Right lobe of liver (tissue), 6 donors: ENCODE measurements at places on chromosomes 5 and 9. TPM values are rescaled to one million over a fixed set of nuclear protein-coding genes. Genes with fewer than 3 reads are reported as not detected.

GRCh38 chr9:79661279-79661678, 89.5 kb downstream of the TLE4 start:
- no peaks in the 10 kb centered on the region for H3K4me1 ChIP-seq
- H3K36me3 ChIP-seq = no peaks in the 10 kb centered on the region
- no peaks in the 10 kb centered on the region for H3K27me3 ChIP-seq
- H3K27ac ChIP-seq = no peak overlapping the region

GRCh38 chr9:5205071-5205470, 19.6 kb upstream of the INSL6 start:
- no peaks in the 10 kb centered on the region for H3K36me3 ChIP-seq
- DNase-seq = no peak
- no peak overlapping the region for H3K4me3 ChIP-seq
- H3K27ac ChIP-seq = no peak overlapping the region
- no peaks in the 10 kb centered on the region for H3K4me1 ChIP-seq

GRCh38 chr5:135205632-135206349, 171.8 kb upstream of the PITX1 start:
- no peak overlapping the region for H3K4me3 ChIP-seq
- no peak overlapping the region for H3K27ac ChIP-seq
- H3K4me1 ChIP-seq = no peaks in the 10 kb centered on the region
- no peak for DNase-seq

SYK gene
- 3.6 TPM for total RNA-seq

GRCh38 chr9:86408121-86408520, 53.9 kb upstream of the TUT7 start:
- H3K4me3 ChIP-seq = no peak overlapping the region
- no peak overlapping the region for H3K27ac ChIP-seq
- no peaks in the 10 kb centered on the region for H3K27me3 ChIP-seq
- H3K36me3 ChIP-seq = no peaks in the 10 kb centered on the region
- no peak for DNase-seq

DNA sequence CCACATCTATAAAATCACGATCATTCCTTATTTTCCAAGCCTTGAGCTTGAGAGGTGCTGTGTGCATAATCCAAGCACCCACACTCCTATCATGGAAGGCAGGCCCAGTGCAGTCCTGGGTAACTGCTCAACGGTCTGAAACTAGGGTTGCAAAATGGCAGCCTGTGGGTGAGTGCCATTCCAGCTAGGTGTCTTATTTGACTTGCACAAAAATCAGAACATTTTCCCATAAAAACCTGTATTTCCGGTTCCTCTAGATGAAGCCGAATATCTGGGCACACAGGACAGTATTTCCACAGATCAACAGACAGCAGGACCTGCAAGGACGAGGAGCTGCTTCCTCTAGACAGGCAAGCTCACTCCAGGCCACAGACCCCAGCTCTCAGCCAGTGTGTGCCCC, 588.8 kb downstream of the BNC2 start:
- H3K27ac ChIP-seq = no peak overlapping the region
- no peak overlapping the region for H3K4me3 ChIP-seq
- no peaks in the 10 kb centered on the region for H3K27me3 ChIP-seq
- H3K4me1 ChIP-seq = no peaks in the 10 kb centered on the region

- no peaks in the 10 kb centered on the region for H3K36me3 ChIP-seq
- no peaks in the 10 kb centered on the region for H3K4me1 ChIP-seq
- no peak for DNase-seq
- no peak overlapping the region for H3K27ac ChIP-seq
- H3K4me3 ChIP-seq = no peak overlapping the region
- H3K27me3 ChIP-seq = no peaks in the 10 kb centered on the region
Measured at GRCh38 chr9:18618862-18619261, 144.9 kb downstream of the ADAMTSL1 start.

SNX2 gene
- total RNA-seq = 39.0 TPM

- DNase-seq = no peak
- no peaks in the 10 kb centered on the region for H3K4me1 ChIP-seq
- no peaks in the 10 kb centered on the region for H3K36me3 ChIP-seq
- no peak overlapping the region for H3K4me3 ChIP-seq
Measured at GRCh38 chr9:119284587-119285337, 84.5 kb downstream of the BRINP1 start.

- no peaks in the 10 kb centered on the region for H3K27me3 ChIP-seq
- H3K36me3 ChIP-seq = no peaks in the 10 kb centered on the region
- H3K4me1 ChIP-seq = no peaks in the 10 kb centered on the region
- H3K4me3 ChIP-seq = no peak overlapping the region
- H3K27ac ChIP-seq = no peak overlapping the region
- DNase-seq = no peak
Measured at GRCh38 chr5:168796593-168797580, 217.7 kb upstream of the PANK3 start.

ARRDC1 gene
- total RNA-seq = 19.1 TPM

DNA sequence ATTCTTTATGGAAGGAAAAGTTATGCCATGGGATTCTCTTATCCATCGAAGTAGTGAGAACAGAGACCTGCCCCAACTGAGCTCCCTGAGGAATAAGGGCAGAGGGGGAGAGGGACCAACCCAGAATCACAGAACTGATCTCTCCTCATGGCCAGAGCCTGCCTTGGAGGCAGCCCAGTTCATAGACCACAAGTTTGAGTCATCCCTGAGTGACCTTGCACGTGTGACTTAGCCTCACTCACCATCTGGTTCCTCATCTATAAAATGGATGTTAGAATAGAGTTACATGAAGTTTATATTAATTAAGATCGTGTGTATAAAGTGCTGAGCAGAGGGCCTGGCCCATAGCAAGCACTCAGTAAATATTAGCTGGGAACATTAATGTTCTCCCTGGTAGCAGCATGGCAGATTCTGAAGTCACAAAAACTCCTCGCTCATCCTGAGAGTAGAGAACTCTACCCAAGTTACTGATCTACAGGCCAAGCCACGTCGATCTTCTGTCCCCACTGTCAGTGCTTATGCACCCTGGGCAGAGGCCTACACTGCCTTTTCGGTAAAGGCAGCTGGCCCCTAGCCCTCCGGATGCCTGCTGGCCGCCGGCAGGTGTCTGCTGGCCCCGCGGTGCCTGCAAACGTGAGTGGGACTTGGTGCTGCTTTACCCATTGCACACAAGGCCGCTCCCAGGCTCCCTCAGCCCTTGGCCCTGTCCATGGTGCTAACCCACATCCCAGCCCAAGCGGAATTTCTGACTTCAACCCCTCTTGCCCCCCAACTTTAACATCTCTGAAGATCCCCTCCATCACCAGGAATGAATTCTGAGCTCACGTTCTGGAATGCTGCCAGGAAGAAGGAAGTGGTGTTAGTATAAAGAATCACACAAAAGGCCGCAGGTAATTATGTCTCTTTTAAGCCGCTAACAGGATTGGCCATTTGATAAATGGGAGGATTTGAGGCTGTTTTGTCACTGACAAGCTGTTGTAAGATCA, 61.1 kb upstream of the ARAP3 start:
- H3K27me3 ChIP-seq = no peaks in the 10 kb centered on the region
- DNase-seq = no peak
- H3K27ac ChIP-seq = no peak overlapping the region
- no peak overlapping the region for H3K4me3 ChIP-seq
- H3K36me3 ChIP-seq = no peaks in the 10 kb centered on the region

DNA sequence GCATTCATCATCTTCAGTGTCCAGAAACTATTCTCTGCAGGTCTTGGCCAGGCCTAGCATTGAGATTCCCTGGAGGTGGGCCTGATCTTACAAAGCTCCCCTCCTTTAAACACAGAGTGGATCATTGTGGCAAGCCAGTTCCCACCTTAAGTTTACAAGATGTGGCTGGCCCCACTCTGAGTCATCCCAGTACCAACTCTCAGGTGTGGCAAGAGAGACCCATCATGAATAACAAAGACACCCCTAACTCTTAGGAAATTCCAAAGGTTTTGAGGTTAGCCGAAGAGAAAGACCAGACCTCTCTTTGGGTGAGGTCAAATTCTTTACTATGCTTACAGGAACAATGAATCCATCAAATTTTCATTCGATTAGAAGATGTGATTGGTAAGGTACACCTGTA, 78.2 kb downstream of the RFK start:
- H3K4me1 ChIP-seq = no peaks in the 10 kb centered on the region
- DNase-seq = no peak
- H3K36me3 ChIP-seq = no peaks in the 10 kb centered on the region
- no peaks in the 10 kb centered on the region for H3K27me3 ChIP-seq
- no peak overlapping the region for H3K4me3 ChIP-seq

GRCh38 chr9:130234340-130235260, 31.0 kb upstream of the HMCN2 start:
- no peaks in the 10 kb centered on the region for H3K36me3 ChIP-seq
- no peaks in the 10 kb centered on the region for H3K4me1 ChIP-seq
- no peaks in the 10 kb centered on the region for H3K27me3 ChIP-seq
- H3K27ac ChIP-seq = no peak overlapping the region
- no peak for DNase-seq
- H3K4me3 ChIP-seq = no peak overlapping the region

- peaks cover 25% of the 10 kb centered on the region for H3K27me3 ChIP-seq
- H3K4me1 ChIP-seq = no peaks in the 10 kb centered on the region
- H3K36me3 ChIP-seq = no peaks in the 10 kb centered on the region
- no peak overlapping the region for H3K4me3 ChIP-seq
Measured at GRCh38 chr9:116152390-116152789, 1.2 kb upstream of the PAPPA start.

DNA sequence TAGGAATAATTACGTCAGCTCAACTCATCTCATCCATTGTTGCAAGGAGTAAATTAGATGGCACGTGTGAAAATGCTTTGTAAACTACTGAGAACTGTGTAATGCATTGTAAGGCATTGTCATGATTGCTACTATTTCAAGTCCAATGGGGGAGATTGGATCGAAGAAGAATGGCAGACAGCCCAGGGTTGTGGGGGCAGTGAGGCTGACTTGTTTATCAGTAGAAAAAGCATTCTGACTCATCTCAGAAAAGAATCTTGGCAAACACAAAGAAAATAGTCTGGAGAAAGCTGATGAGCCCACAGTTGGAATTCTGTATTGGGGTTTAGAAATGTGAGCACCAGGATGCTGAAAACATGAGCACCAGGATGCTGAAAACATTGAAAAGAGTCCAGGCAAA, 28.0 kb upstream of the DAP start:
- no peaks in the 10 kb centered on the region for H3K36me3 ChIP-seq
- DNase-seq = no peak
- H3K27me3 ChIP-seq = no peaks in the 10 kb centered on the region
- no peak overlapping the region for H3K27ac ChIP-seq
- no peaks in the 10 kb centered on the region for H3K4me1 ChIP-seq

GRCh38 chr9:135279834-135280393, 192.4 kb downstream of the OLFM1 start:
- no peaks in the 10 kb centered on the region for H3K36me3 ChIP-seq
- no peak for DNase-seq
- H3K27ac ChIP-seq = no peak overlapping the region
- no peaks in the 10 kb centered on the region for H3K27me3 ChIP-seq
- no peak overlapping the region for H3K4me3 ChIP-seq

- no peaks in the 10 kb centered on the region for H3K27me3 ChIP-seq
- DNase-seq = no peak
- H3K27ac ChIP-seq = no peak overlapping the region
- no peaks in the 10 kb centered on the region for H3K36me3 ChIP-seq
Measured at GRCh38 chr9:105445203-105445881, 2.5 kb upstream of the FSD1L start.

GRCh38 chr5:149799965-149800516, 69.9 kb downstream of the PPARGC1B start:
- DNase-seq = no peak
- H3K27ac ChIP-seq = no peak overlapping the region
- no peaks in the 10 kb centered on the region for H3K4me1 ChIP-seq

DNA sequence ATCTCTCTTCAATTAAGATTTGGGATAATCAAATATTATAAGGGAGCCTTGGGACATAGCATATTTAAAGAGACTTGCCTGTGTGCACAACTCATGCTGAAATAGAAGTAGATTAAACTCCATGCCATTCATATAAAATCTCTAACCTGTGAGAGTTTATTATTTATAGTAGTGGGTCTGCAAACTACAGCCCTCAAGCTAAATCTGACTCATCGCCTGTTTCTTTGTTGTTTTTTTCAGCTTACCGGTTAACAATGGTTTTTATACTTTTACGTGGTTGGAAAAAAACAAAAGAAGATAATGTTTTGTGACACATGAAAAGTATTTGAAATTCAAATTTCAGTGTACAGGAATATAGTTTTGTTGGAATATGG, 61.9 kb upstream of the GHR start:
- no peaks in the 10 kb centered on the region for H3K36me3 ChIP-seq
- no peaks in the 10 kb centered on the region for H3K4me1 ChIP-seq
- H3K27me3 ChIP-seq = no peaks in the 10 kb centered on the region
- no peak overlapping the region for H3K4me3 ChIP-seq
- DNase-seq = no peak

DNA sequence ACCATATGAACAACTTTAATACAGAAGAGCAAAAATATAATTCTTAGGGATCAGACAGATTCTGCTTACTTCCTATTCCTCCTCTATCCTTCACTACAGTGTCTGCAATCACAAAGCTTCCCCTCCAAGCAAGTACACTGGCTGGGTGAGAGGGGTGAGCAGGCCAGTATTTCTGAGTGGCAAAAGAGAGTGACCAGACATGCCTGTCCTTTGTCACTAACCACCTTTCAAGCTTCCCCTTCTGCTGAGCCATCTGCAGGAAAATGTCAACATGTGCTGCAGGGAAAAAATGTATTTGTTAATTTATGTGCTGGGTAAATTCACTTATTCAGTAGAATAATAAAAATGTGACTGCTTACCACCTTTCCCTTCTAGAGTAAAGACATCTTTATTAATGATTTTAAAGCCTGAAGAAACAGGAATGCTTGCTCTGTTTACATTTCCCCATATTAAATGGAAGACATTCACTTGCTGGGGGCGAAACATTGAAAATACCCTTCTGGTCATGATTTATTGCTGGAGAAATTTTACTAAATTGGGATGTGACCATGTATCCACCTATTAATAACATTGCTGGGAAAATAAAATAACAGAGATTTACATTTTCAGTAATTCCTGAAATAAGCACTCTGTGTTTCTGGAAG, 84.9 kb downstream of the SPOCK1 start:
- no peaks in the 10 kb centered on the region for H3K36me3 ChIP-seq
- H3K27me3 ChIP-seq = no peaks in the 10 kb centered on the region
- no peak overlapping the region for H3K27ac ChIP-seq

TNFSF15 gene
- 0.06 TPM for total RNA-seq

DNA sequence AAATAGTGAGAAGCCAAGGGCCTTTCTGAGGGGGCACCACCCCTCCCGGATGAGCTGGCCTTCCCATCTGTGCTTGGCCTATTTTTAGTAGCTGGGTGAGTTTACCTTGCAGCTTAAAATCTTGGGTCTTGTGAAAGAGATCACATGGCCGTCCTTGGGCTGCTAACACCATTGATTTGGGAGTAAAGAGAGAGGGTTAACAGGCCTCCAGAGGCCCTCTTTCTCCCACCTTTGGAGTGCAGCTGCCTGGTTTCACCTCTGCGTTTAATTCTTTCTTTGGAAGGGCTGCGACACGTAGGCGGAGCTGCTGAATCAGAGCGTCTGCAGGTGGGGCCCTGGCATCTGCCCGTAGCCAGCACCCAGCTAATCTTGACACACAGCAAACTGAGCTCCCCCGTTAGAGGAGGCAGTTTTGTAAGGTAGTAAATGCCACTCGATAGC, 12.8 kb downstream of the OLFM1 start:
- no peaks in the 10 kb centered on the region for H3K36me3 ChIP-seq
- H3K27me3 ChIP-seq = no peaks in the 10 kb centered on the region
- no peaks in the 10 kb centered on the region for H3K4me1 ChIP-seq
- H3K4me3 ChIP-seq = no peak overlapping the region
- no peak overlapping the region for H3K27ac ChIP-seq
